ENCODE measurements at places on chromosomes 7 and 10.

DNA sequence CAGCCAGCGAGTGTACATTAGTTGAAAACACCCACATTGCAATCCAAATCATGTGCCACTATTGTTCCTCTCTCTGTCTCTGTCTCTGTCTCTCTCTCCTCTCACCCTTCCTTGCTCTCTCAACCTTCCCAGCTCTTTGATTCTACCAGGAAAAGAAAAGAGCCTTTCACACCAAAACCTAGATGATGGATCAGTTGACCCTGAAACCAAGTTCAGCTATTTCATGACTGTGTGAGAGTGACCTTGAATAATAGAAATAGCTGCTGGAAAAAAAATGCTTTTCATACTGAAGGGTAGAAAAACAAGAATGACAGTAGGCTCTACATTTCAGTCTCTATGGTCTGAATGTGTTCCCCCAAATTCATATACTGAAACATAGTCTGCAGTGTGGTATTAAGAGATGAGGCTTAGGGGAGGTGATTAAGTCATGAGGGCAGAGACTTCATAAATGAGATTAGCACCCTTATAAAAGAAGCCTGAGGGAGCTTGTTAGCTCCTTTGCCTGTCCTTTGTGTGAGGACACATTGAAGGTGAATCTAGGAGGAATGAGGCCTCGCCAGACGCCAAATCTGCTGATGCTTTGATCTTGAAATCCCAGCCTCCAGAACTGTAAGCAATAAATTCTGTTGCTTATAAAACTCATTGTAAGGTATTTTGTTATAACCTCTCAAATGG lies 65.2 kb downstream of the LYZL1 start:
- DNase-seq = no peak

- no peak for DNase-seq
These were observed 22.3 kb upstream of the PLA2G12B start for GRCh38 chr10:72976886-72977285.

GRCh38 chr7:21334906-21335305 lies 93.0 kb upstream of the SP4 start:
- no peak for DNase-seq

GRCh38 chr7:70698219-70698832 lies 433.6 kb upstream of the GALNT17 start:
- DNase-seq = no peak

DNA sequence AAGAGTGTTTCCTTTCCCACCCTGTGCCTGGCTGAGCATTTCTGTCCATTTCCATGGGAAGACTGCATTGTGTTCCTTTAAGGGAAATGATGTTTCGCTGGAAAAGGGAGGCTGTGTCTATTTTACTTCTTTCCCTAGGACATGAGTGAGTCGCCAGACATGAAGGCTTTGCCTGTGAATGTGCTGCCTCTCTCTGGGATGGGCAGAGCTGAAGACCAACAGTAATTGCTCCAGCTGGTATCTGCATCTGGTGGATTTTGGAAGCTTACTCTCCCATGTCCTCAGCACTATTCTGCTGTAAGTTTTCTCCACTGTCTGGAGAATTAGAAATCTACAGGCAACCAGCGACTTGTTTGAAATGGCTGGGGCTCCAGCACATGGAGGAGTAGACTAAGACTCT lies 264.6 kb upstream of the BMPER start:
- no peak for DNase-seq

DNA sequence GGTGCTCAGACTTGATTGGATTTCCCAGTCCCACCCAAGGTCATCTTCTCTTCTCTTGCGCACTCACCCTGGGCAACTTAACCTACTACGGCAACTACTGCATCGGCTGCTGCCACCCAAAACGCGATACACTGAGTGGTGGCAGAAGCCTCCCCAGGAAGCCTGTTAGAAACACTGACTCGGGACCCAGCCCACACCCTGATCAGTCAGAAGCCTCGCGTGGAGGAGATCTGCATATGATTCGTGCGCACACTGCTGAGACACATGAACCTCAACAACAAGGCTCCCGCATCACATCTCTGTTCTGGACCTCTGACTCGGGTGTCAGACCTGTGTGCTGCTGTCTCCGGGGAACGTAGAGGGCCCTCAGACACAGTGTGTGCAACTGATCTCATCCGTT lies 419.5 kb downstream of the PAXIP1 start:
- no peak for DNase-seq

DNA sequence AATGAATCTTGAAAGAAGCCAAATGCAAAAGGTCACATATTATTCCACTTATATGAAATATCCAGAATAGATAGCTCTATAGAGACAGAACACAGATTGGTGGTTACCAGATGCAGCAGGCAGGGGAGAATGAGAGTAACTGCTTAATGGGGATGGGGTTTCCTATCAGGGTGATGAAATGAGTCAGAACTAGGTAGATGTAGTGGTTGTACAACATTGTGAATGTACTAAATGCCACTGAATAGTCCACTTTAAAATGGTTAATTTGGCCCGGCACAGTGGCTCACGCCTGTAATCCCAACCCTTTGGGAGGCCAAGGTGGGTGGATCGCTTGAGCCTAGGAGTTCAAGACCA lies 9.4 kb upstream of the SLC25A28 start:
- no peak for DNase-seq

- DNase-seq = no peak
These were observed 746 bp upstream of the MRPS16 start for GRCh38 chr10:73253225-73253555.

GRCh38 chr10:44470784-44471183 lies 85.9 kb upstream of the CXCL12 start:
- no peak for DNase-seq

GRCh38 chr7:77653572-77653971 lies 42.7 kb upstream of the RSBN1L start:
- DNase-seq = no peak

GRCh38 chr7:29322023-29322712 lies 127.6 kb downstream of the CHN2 start:
- DNase-seq = no peak

DNA sequence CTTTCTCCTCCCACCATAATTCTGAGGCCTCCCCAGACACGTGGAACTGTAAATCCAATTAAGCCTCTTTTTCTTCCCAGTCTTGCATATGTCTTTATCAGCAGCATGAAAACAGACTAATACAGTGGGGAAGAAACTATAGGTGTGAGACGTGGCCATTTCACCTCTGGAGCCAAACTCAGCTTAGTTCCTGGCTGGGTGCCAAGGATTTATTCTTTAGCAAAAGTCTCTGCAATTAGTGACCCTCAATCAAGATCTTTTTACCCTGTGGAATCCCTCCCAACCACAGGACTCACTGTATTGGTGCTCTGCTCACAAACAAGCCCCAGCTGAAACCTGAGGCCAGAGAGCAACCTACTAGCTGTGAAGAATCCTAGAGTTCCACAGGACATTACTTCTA lies 28.1 kb upstream of the SFTPD start:
- no peak for DNase-seq

DNA sequence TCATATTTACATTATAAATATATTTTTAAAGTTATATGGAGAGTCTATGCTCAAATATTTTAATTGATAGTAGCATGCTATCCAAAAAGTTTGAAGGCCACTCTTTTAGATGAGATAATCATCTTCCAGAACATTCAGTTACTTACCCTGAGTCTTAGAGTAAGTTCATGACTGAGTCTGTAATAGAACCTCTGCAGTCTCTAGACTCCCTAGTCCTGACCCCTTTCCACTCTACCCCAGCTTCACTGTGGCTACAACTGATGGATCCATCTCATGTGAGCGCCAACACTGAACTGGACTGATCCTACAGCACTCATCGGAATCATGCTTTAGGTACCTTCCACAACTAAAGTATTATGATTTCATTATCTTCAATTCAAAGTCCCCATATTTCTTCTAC lies 10.1 kb downstream of the HACD1 start:
- no peak for DNase-seq

- no peak for DNase-seq
These were observed 226.0 kb upstream of the NFE2L3 start for GRCh38 chr7:25926009-25926408.
